ENCODE measurements at places on chromosomes 2 and 18.

DNA sequence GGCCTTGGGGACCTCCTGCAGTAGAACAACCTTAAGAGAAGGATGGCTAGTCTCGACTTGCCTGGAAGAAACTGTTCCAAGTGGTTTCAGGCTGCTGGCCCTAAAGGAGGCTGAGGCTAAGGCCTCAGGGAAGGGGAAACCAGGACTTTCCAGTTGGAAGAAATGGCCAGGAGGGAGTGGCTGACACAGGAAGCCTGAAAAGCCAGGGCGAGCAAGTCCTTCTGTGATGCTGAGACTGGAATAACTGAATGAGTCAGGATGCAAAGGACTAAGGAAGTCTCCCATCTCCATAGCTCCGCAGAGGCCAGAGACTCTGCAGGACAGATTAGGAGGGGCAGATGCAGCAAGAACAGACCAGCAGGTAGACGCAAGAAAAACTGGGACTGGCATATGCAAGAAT, 7.4 kb downstream of the HTRA2 start:
- peaks cover 9% of the 10 kb centered on the region for H3K27me3 ChIP-seq
- no peak overlapping the region for H3K27ac ChIP-seq
- H3K4me3 ChIP-seq, result no peak overlapping the region
- no peak for DNase-seq

DNA sequence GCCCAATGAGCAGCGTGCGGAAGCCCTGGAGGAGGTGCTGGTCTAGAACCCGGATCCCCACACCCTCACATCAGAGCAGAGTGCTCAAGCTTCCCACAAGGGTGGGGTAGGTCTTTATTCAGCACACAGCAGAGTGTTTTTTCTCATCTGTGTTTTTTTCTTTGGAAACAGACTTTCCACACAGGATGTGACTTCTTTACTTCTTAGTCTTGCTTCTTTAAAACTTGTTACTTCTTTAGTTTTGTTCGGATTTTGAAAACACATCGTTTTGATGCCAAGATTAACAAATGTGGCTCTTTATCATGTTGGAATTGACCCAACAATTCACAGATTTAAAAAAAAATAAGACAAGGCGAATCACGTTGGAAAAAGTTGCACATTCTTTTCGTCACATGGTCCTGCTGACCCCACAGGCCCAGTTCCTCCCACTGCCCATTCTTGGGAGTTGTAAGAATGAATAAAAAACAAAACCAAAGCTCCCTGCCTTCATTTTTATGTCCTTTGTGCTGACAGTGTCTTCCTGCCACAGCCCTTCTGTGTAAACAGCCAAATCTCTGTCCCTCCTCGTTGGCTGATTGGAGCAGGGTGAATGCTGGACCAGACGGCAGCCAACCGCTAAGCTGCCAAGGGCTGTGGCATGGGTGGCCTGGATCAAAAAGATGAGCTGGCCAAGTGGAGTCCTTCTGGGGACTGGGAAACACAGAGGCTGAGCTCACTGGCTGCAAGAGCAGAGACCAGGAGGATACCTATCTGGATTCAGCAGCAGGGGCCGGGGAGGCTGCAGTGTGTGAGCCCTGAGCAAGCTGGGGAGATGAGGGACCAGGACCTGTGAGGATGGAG, 81.6 kb downstream of the TWIST2 start:
- no peak overlapping the region for H3K27ac ChIP-seq
- DNase-seq, result no peak
- no peaks in the 10 kb centered on the region for H3K36me3 ChIP-seq
- H3K27me3 ChIP-seq, result peaks cover 13% of the 10 kb centered on the region

DNA sequence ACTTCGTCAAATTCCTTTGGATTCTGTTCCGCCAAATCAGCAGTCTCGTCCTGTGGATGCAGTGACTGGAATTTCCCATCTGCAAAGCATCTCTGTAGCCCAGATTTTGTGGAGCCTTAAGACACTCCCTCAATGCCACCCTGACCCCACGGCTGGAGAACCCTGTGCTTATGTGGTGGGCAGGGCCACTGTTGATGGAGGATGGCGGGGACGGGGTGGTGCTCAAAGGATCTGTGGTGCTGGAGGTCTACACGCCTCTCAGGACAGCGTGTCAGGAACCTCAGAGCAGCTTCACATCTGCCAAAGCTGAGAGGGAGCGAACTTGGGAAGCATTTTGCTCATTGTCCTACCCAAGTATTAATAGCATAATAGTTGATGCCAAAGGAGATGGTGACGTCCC, 200.1 kb downstream of the MGAT5 start:
- H3K27ac ChIP-seq, result no peak overlapping the region
- no peaks in the 10 kb centered on the region for H3K36me3 ChIP-seq
- DNase-seq, result no peak
- no peaks in the 10 kb centered on the region for H3K27me3 ChIP-seq

DNA sequence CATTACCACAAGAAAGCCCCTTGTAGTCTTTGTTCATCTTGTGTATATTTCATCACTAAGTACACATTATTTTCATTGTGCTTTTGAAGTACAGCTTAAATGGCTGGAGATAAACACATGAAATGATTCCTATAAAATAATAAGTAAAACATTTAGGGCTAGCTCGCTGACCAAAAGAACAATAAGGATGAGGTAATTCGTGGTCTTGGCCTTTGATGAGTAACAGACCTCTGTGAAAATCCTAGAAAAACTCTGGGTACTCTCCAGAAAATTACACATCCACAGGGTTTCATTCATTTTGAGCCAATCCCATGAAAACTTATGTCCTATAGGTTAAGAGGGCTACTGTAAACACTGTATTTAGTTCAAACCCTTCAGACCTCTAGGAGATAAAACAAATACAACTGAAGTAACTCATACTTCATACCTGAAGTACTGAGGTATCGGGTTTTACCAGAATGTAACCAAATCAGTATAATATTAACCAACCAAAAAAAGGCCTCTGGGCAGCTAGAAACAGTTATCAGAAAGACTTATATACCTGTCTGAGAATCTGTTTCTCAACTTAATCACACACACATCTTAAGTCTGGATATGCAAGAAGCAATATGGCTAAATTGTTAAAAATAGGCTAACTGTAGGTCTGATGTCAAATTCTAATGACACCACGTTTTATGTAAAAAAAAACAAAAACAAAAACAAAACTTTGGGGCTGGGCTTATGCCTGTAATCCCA, 31.0 kb downstream of the CFAP36 start:
- H3K27me3 ChIP-seq, result no peaks in the 10 kb centered on the region
- H3K27ac ChIP-seq, result no peak overlapping the region
- H3K4me1 ChIP-seq, result no peaks in the 10 kb centered on the region
- DNase-seq, result no peak

GRCh38 chr2:184598002-184598315, 370 bp upstream of the ZNF804A start:
- H3K4me3 ChIP-seq, result peak overlapping the region; percentile 47
- H3K27me3 ChIP-seq, result peaks cover 44% of the 10 kb centered on the region
- H3K36me3 ChIP-seq, result no peaks in the 10 kb centered on the region

DNA sequence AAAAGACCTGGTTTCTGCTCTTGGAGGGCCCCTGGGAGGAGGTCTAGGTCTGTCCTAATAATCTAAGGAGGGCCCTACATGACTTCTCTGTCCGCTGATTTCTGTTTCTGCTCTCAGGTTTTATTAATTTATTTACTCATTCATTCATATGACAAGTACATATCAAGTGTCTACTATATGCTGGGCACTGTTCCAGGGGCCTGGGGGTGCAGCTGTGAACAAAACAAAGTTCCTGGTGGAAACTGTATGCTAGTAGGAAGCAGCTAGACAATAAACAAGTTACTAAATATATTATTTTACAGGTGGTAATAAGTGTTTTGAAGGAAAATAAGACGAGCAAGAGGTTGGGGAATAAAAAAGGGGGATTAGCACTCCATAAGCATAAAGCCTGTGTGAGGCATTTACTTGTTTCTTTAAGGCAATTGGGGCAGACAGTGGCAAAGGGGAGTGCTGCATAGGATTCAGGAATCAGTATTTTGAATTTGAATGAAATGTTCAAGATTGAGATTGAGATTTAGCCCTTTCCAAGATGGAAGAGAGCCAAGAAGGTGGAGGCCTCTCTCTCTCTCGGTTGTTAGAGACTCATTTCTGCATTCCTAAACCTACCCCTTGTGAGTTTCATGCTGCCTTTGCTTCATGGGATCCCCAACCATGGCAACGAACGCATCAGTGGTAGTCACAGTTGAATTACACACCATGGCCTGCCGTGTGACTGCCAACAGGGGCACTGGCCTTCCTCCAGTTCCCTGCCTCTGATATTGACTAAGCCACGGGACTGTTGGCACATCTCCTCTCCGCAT, 28.3 kb downstream of the DRC1 start:
- peaks cover 21% of the 10 kb centered on the region for H3K27me3 ChIP-seq
- DNase-seq, result no peak
- H3K27ac ChIP-seq, result no peak overlapping the region

GRCh38 chr2:110726285-110726684, 6.1 kb upstream of the ACOXL start:
- DNase-seq, result no peak
- H3K4me1 ChIP-seq, result peaks cover 5% of the 10 kb centered on the region
- peaks cover 29% of the 10 kb centered on the region for H3K27me3 ChIP-seq
- no peaks in the 10 kb centered on the region for H3K36me3 ChIP-seq

DNA sequence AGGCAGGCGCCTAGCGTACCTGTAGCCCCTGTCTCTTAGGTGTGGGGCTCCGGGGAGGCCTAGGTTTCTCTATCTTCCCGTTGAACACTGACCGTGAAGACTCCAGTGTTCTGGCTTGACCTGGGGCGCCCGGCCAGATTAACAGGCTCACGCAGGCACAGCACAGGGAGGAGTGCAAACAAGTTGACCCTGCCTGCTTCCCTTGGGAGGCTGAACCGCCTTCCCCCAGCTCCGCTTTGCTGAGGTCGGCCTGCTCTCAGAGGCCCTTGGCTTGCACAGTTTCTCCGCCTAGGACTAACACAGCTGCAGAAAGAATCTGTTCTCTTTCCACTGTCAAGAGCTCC, 567 bp downstream of the PCYOX1 start:
- H3K27me3 ChIP-seq, result no peaks in the 10 kb centered on the region
- no peak overlapping the region for H3K27ac ChIP-seq
- no peak for DNase-seq
- peaks cover 19% of the 10 kb centered on the region for H3K36me3 ChIP-seq
- peaks cover 32% of the 10 kb centered on the region for H3K4me1 ChIP-seq

DNA sequence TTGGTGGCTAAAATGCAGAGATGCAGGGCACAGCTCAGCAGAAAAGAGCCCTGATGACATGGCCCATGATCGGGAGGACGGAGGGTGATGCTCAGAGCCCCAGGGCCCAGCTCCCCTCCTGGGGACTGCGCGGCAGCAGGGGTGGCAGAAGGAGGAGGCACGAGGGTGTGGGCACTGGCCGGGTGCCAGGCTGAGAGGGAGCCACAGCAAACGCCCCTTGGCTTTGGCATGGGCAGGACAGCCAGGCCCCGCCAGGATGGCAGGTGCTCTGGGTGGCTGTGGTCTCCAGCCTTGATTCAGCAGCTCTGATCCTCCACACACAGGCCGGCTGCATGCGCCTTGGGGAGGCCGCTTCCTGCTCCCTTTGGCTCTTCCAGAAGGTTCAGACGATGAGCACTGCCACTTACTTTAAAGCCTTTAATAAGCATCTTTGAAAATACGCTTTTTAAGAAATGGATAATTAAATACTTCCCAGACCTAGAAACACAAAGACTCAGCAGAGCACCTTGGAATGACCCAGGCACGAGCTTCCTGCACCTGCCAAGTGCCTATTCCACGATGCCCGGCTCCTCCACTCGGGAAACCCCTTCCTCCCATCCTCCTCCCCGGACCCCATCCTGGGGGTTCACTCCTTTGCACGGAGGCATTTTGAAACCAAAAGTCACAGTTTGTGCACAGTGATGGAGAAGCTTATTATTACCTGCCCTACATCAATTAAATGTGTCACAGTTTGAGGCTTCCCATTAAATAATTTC, 78.5 kb upstream of the SNTG2 start:
- H3K4me1 ChIP-seq, result no peaks in the 10 kb centered on the region
- H3K27me3 ChIP-seq, result no peaks in the 10 kb centered on the region
- H3K4me3 ChIP-seq, result no peak overlapping the region

- no peak for DNase-seq
- no peaks in the 10 kb centered on the region for H3K36me3 ChIP-seq
- H3K27me3 ChIP-seq, result peaks cover 22% of the 10 kb centered on the region
- H3K4me3 ChIP-seq, result no peak overlapping the region
Measured at GRCh38 chr18:58285449-58286130, 241.6 kb downstream of the NEDD4L start.

DNA sequence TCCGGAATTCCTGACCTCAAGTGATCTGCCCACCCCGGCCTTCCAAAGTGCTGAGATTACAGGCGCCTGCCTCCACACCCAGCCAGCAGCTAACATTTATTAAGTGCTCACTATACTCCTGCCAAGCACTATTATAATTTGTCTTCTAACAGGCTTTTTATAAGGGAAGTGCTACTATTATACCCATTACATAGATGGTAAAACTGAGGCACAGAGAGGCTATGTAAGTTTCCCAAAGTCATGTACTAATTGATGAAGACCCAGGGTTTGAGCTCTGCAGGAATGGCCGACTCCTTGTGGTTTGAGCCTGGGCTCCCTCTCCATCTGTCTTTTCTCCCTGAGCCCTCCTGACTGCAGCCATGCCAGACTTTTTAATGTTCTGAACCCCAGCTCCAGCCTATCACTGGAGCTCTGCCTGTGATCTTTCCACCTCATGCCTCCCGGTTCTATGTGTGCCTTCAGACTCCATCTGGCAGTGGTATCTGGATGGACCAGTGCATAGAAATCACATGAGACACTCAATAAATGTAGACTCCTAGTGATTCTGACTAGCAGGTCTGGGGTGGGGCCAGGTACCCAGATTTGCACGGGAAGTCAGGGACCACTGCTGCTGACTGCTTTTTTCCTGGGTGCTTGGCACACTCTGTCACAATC, 197.1 kb downstream of the NEDD4L start:
- no peaks in the 10 kb centered on the region for H3K4me1 ChIP-seq
- no peak for DNase-seq
- no peaks in the 10 kb centered on the region for H3K36me3 ChIP-seq
- H3K27me3 ChIP-seq, result no peaks in the 10 kb centered on the region
- H3K4me3 ChIP-seq, result no peak overlapping the region

- H3K27me3 ChIP-seq, result no peaks in the 10 kb centered on the region
- peaks cover 73% of the 10 kb centered on the region for H3K36me3 ChIP-seq
- peaks cover 41% of the 10 kb centered on the region for H3K4me1 ChIP-seq
- no peak for DNase-seq
- peak overlapping the region; percentile 3 for H3K4me3 ChIP-seq
Measured at GRCh38 chr2:9596621-9597311, 34.0 kb downstream of the YWHAQ start.

GRCh38 chr18:74609535-74609934, 11.9 kb downstream of the ZNF407 start:
- H3K27ac ChIP-seq, result no peak overlapping the region
- H3K4me1 ChIP-seq, result peaks cover 5% of the 10 kb centered on the region
- no peak overlapping the region for H3K4me3 ChIP-seq
- H3K27me3 ChIP-seq, result no peaks in the 10 kb centered on the region
